Activated T-cell treated with anti-CD3 and anti-CD28 coated beads for 4 hours (primary cell): ENCODE measurements at places on chromosomes 12 and 14.

GRCh38 chr12:6450869-6451347 lies 934 bp upstream of the TAPBPL start:
- DNase-seq: no peak

GRCh38 chr14:39434401-39434800 lies 2.2 kb upstream of the FBXO33 start:
- no peak for DNase-seq

GRCh38 chr12:42828836-42829235 lies 239.3 kb upstream of the PRICKLE1 start:
- no peak for DNase-seq

- DNase-seq: no peak
Observed at GRCh38 chr12:30268041-30268440, 427.6 kb downstream of the IPO8 start.

GRCh38 chr12:90575995-90576394 lies 379.0 kb downstream of the CCER1 start:
- DNase-seq: no peak

DNA sequence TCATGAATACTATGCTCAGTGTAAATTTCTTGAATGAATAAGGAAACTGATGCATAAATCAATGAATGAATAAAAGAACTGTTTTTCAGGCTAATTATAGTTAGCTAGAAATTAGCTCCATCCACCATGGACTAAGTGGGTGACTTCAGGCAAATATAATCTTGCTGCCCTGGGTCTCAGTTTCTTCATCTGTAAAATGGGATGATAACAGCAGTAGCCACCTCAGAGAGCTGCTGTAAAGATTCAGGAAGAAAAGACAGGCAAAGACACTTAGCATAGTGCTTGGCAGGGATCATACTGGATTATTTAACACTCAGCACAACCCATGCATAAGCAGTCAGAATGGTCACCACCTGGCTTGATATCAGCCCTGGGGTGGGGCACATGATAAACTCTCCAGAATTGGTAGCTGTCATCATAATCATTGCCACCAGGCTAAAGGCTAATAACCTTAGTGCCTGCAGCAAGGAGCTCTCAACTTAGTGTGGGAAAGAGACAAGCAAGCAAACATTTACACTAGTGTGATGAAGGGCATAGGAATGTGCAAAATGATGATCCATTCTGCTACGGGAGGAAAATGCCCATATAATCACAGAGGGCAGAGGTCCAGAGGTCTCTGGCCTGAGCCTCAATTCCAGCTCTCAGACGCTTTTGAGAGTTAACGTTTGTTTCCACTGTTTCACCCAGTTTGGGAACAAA lies 234.7 kb upstream of the TBX3 start:
- DNase-seq: no peak

DNA sequence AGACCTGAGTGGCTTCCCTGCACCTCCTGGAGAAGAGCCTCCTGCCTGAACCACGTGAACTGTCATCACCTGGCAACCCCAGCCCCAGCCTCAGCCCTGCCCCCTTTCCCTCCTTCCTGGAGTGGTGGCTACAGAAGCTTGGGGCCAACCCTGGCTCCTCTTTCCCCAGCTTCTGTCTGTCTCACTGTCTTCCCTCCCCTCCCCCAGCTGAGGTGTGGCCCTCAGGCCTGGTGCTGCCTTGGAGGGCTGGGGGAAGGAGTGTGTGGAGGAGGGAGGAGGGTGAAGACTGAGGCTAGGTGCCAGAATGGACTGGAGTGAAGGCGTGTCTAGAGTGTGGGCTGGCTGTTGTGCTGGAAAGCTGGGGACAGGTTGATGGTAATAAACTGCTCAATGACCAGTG lies 9.7 kb downstream of the NFATC4 start:
- no peak for DNase-seq

- DNase-seq: no peak
Observed at GRCh38 chr14:91256661-91257060, 12.2 kb upstream of the GPR68 start.

DNA sequence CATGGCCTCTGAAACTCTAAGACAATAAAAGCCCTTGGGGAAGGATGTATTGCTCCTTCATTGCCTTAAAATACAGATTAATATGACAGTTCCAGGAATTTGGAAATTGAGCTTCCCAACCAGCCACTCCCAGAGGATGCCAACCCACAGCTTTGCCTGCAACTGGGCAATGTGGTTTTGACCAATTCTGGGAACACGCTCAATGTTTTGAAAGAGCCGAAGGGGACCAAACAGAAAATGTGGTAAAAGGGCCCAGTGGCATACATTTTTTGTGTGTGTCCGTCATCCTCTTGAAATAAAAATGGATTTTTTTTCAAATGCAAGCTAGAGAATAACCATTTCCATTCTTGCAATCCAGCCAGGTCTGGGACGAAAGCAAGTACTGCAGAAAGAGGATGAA lies 88.3 kb upstream of the PLEKHG7 start:
- DNase-seq: no peak

DNA sequence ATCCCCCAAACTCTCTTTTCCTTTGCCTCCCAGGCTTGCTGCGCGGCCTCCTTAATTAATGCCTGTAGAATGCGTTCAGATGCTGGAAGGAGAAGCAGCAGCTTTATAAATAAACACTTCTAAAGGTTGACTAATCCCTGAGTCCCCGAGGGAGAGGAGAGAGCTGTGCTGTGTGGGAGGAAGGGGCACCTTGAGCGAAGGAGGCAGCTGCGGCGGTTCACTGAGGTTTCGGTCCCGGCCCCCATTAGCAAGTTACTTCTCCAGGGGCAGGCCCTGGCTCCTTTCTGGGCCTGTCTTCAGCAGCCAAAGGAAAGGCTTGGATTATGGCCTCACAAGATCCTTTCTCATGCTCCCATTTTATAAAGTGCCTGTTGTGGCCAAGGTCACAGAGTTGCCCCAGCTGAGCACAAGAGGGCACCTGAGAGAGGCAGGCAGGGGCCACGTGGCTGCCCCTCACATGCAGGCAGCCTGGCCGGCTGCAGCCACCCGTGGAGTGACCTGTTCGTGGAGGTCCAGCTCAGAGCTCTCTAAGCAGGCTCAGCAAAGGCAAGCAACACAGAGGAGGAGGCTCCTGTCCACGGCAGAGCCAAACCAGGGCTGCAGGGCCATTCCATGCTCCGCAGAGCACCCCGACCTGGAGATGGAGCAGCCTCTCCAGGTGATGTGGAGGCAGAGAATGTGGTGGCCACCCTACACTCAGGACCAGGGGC lies 15.0 kb upstream of the CACNA2D4 start:
- no peak for DNase-seq

DNA sequence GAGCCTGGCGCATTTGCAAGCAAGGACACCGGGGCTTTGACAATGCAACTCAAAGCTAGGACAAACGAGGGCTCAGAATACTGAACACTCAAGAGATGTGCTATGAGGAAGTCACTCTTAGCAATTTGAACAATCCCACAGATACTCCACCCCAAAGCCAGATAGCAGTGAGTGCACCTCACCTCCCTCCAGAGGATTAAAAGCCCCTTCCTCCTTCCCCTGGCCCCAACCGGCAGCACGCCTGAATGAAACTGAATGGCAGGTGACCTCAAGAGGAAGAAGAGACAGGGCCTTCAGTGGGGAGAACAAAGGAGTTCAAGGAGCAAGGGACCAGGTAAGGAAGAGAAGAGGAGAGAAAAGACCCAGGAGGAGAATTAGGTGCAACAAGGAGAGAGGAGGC lies 1.9 kb upstream of the KRT78 start:
- DNase-seq: no peak

DNA sequence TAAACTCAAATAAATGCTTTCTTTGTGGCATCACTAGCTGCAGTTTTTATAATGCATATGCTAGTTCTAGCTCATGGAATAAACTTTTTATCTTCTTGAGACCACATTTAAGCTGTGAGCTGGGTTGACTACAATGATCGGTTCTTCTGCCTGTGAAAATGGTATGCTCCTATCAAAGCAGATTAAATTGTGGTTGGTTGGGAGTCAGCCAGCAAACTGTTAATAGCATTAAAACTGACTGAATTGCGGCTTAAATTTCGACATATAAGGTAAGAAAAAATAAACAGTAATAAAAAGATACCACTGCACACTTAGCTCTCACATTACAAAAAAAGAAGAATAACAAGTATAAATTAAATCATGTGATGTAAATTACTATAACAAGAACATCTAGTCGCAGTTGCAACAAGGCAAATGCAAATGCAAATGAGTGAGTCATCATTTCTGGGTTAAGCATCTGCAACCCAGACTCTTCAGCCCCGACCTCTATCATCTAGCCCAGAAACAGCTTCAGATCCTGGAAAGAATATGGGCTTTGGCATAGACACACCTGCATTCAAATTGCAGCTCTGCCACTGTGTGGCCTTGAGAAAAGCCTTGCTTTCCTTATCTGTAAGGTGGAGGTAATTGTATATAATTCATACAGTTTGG lies 19.8 kb upstream of the DHRS7 start:
- no peak for DNase-seq

DNA sequence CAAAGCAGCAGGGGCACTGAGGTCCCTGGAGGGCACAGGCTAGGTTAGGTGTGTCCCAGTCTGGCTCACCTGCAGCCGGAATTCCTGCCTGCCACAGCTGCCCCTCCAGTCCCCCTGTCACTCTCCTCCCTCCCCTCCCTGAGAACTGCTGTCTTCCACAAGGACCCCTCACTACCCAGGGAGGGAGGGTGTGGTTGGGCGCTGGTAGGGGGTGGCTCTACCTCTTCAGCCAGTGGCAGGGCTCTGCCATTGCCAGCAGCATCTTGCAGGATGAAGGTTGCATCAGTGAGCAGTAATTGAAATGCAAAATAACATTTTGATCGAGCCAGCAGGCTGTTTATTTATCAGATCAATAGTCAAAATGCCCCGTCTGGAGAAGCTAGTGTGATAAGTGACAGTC lies 45.7 kb downstream of the ESRRB start:
- DNase-seq: no peak

- DNase-seq: peak; percentile 85
Observed at GRCh38 chr12:120194534-120195395, at the start of gene GCN1. Gene GCN1, minus strand, starts transcription at chr12:120194715. Its CDS starts 18 bp downstream, at chr12:120194697.

GRCh38 chr12:24562771-24563431 lies 386.0 kb downstream of the BCAT1 start:
- no peak for DNase-seq

DNA sequence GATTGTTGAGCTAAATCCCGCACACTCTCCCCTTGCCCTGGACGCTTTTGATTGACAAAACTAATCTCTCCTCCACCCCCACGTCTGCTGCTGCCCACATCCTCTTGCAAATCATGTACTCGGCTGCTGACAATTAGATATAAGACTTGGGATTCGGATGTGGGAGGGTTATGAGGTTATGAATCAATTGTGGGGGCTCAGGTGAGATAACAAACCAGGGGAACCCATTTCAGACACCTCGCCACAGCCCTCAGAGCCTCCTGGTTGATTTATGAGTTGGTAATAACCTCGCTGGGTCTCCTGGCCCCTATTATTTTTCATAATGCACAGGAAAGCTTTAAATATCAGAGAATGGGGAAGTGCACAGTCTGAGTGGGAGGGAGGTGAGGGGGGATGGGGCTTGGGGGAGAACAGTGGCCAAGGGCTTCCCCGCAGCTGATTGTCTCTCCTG lies 449.9 kb downstream of the DPF3 start:
- peak; percentile 35 for DNase-seq

GRCh38 chr12:53427905-53428594 lies 4.4 kb downstream of the AMHR2 start:
- DNase-seq: no peak

DNA sequence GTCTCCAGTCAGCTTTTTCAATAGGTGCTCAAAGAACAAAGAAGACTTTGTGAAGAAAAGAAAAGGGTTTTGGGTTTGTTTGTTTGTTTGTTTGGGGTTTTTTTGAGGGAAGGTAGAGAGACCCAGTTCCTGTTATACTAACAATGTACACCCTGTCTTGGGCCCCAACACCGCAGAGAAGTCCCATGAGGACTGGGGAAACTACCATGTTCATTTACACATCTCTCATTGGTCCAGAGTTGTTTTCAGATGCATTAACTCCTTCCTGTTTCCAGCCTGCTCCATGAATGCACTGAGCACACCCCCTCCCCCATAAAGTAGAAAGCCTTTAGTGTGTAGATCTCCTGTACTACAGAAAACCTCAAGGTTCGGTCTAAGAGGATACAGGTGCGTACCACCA lies 51.1 kb upstream of the SLC8A3 start:
- DNase-seq: no peak

GRCh38 chr14:76305268-76305826 lies 70.6 kb upstream of the ESRRB start:
- DNase-seq: no peak

DNA sequence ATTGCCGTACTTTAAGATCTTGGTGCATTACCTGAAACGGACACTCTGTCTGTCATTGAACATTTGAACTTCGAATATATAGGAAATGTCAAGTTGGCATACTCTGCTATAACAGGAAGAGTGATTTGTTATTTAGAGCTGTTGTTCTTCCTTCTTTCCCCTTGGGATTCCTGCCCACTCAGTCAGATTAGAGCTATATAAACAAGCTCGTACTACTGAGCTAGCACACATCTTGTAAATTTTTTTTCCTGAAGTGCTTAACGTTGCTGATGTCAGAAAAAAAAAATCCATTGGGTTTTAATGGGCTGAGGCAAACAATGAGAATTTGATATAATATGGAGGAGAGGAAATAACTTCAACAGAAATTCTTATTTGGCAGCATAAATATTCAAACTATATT lies 26.8 kb downstream of the RGS6 start:
- no peak for DNase-seq

DNA sequence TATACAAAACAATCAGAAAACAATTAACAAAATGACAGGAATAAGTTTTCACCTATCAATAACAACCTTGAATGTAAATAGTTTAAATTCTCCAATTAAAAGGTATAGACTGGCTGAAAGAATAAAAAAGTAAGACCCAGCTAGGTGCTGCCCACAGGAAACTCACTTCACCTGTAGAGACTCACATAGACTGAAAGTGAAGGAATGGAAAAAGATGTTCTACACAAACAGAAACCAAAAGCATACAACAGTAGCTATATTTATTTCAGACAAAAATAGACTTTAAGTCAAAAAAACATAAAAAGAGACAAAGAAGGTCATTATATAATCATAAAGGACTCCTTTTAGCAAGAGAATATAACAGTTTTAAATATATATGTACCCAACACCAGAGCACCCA lies 152.4 kb upstream of the PWP1 start:
- DNase-seq: no peak

GRCh38 chr14:93787465-93788292 lies 606 bp downstream of the PRIMA1 start:
- no peak for DNase-seq

DNA sequence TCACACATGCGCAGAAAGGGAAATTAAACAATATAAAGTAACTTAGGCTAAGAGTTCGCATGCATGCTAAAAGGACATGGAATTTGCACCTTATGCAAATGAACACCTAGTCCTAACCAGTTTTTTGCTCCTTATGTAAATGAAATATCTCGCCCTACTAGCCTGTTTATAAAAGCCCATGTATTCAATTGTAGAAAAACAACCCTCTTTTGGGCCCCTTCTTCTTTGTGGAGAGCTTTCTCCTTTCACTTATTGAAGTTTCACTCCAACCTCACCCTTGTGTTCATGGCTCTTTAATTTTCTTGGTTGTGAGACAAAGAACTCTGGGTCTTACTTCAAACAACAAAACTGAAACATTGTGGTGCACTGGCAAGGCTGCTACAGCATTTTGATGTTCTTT lies 333.4 kb upstream of the ATXN7L3B start:
- no peak for DNase-seq

GRCh38 chr12:4217091-4217490 lies 56.5 kb upstream of the CCND2 start:
- no peak for DNase-seq

GRCh38 chr14:79363291-79363690 lies 848.0 kb downstream of the DIO2 start:
- DNase-seq: no peak

- no peak for DNase-seq
Observed at GRCh38 chr14:64423987-64424386, 35.8 kb downstream of the MTHFD1 start.

GRCh38 chr14:99348816-99349614 lies 77.0 kb upstream of the BCL11B start:
- no peak for DNase-seq
